ENCODE measurements at places on chromosomes 11 and 22.
A peak's percentile ranks its signal among the peaks of the same experiment; 100 is the strongest.

DNA sequence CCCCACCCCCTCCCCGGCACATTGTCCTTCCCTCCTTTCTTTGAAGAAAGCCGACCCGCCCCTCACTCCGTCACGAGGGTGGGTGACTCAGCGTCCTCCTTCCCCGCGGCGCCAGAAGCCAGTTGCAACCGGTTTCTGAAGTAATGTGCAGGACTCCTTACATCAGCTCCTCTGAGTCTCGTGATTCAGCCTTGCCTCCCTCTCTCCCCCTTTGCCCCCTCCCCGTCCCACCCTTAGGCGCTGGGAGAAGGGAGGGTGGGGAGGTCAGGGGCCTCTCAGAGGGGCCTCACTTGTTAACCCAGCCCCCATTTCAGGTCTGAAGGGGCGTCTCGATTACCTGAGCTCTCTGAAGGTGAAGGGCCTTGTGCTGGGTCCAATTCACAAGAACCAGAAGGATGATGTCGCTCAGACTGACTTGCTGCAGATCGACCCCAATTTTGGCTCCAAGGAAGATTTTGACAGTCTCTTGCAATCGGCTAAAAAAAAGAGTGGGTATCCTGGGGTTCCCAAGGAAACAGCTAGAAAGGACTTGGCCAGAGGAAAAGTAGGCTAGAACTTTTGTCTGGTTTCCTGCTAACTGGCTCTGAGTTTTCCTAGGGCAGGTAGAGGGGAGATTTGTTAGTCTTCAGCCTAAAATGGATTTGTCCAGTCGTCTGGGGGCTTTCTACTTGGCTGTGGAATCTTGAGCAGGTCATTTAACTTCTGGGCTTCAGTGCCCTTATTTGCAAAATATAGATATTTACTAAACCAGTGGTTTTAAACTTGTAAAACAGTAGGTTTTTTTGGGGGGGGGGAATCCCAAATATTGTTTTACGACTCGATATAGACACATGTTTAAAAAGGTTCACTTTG, 1.1 kb downstream of the SLC3A2 start:
- peak; percentile 96 for DNase-seq

DNA sequence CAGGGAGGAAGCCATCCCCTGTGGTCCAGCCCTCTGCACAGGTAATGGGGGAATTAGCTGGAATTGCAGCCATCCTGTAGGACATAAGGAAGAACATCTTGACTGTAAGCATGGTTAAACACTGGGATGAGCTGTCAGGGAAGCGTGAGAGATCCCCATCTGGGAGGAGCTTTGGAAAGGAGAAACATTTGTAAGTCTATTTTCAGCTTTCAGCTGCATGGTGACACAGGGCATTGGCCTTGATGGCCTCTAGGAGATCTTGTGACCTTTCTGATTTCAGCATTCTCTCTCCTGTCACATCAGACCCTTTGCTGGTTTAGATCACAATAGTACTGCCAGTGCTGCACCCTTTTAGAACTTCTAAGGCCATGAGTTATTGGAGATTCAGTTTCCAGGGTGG, 47.1 kb downstream of the BCR start:
- DNase-seq, result no peak

- no peak for DNase-seq
Observed at GRCh38 chr11:37411289-37411688, 813.3 kb upstream of the RAG2 start.

DNA sequence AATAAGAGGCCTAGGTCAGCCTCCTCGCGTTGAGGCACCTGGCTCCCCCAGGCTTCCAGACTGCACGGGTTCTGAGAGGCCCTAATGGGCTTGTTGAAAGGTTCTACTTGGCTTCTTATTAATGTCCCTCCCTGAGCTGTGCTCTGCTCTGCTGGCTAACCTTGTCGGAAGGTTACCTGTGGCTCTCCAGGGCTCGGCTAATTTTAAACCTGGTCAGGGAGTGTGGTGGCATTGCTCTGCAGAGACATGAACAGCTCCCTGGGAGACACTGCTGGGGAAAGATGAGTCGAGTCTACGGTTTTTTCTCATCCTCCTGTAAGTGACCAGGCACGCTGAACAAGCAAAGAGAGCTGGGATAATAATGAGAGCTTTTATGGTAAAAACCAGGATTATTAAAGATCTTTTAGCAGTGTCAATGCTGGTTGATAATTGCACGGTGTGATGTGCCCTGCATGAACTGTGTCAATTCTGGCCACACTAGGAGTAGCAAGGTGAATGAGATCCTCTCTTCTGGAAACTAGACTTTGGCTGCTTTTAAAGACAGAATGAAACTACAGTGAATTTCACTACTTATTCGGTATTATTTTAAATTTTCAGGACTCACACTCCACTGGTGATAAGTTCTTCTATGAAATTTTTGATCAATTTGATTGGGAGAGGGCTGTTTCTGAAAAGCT, 70.7 kb downstream of the TEAD1 start:
- no peak for DNase-seq

DNA sequence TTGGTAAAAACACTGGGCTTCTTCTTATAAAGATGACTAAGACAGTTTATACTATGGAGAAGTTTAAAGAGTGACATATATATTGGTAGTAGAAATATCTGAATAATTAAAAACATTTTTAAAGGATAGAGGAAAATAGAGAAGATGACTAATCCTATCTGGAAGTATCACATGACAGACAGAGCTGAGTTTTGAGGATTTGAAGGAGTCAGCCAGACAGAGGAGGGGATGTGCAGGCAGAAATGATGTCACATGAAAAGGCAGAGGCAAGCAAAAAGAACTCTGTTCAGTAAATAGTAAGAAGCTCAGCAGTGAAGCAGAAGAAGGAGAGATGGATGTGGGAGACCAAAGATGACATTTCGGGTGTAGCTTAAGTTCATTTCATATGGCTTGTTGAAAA, 1.6 kb downstream of the OR10A2 start:
- DNase-seq, result no peak

- no peak for DNase-seq
Observed at GRCh38 chr11:8199676-8200075, 30.9 kb upstream of the RIC3 start.

GRCh38 chr11:45078236-45079074, 68.0 kb upstream of the PRDM11 start:
- no peak for DNase-seq

DNA sequence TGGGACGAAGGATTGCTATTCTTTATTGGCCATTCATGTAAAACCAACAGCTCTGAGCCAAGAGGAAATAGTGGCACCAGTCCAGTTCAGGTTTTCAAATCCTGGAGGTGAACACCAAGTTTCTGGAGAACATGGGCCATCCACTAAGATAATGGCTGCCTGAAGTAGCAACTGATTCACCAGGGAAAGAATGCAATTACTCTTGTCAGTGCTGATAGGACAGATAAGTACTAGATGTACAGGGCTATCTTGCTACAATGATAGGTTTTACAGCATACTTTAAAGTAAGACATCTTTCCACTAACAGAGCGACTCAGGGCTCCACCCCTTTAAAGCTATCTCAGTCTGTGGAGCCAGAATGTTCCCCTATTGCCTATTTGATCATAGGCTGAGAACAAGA, 36.8 kb upstream of the APOA1 start:
- no peak for DNase-seq

- DNase-seq, result no peak
Observed at GRCh38 chr11:59272771-59273372, 60.1 kb upstream of the MPEG1 start.

- no peak for DNase-seq
Observed at GRCh38 chr11:16239141-16240105, 116.9 kb downstream of the SOX6 start.

GRCh38 chr11:111598148-111598547, 4.1 kb upstream of the SIK2 start:
- DNase-seq, result no peak

DNA sequence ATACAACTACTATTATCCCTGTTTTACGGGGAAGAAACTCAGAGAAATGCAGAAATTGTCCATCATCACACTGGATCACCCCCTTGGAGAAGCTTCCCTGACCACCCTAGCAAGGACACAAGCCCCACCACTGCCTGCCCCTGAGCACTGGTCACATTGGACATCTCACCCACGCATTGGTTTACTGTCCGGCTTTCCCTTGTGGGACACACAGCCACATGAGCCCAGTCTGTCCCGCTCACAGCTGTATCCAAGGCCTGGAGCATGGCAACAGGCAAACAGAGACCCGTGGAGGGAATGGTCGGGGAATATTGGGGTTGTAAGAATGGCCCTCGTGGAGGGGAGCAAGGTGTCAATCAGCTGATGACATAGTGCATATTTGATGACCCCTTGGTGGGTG, 42.7 kb upstream of the FGF3 start:
- DNase-seq, result no peak

DNA sequence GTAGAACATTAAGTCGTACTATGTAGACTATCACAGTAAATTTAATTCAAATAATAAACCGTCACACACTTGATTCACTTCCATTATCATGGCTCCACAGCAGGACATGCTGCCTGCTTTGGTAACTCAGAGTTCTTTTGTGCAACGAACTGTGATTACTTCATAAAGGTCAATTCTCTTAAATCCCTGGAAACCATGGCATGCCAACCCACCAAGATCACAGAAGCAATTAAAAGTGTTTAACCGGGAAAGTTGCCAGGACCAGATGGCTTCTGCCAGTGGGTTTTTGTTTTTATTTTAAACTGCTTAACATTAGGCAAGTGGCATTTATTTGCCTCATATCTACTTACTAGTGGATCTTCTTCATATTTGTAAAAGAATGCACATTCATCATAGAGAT, 1162.1 kb downstream of the DLG2 start:
- DNase-seq, result no peak

- DNase-seq, result peak; percentile 80
Observed at GRCh38 chr22:46791201-46791731, 28.8 kb downstream of the TBC1D22A start.

GRCh38 chr11:19193916-19194315, 7.9 kb downstream of the CSRP3 start:
- no peak for DNase-seq

DNA sequence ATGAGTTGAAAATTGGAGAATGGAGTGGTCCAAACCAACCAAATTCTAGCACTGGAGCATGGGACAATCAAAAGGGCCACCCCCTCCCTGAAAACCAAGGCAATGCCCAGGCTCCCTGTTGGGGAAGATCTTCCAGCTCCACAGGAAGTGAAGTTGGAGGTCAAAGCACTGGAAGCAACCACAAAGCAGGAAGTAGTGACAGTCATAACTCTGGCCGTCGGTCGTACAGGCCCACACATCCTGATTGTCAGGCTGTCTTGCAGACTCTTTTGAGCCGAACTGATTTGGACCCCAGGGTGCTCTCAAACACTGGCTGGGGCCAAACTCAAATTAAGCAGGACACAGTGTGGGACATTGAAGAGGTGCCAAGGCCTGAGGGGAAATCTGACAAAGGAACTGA, 80.5 kb upstream of the ADSL start:
- peak; percentile 32 for DNase-seq
